Naive thymus-derived CD4-positive, alpha-beta T cell (primary cell): ENCODE measurements at places on chromosomes 2 and 18. TPM values are rescaled to one million over a fixed set of nuclear protein-coding genes. Genes with fewer than 3 reads are reported as not detected.

DNA sequence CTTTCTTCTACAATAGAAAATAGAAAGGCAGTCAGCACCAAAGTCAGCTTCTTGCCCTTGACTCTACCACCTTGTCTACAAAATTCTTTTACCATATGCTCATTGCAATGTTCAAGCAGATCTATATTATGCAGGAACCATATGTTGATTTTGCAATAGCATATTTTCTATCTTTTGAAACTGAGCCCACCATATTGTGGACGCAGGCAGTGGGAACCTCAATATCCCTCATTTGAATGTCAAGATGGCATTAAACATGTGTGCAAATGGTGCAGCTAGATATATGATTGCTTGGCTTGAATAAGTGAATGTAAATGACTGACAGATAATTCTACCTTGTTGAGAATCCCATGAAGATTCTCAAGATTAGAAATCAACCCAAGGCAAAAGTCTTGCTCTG is 412.7 kb upstream of the FSHR start:
- DNase-seq = no peak

- DNase-seq = no peak
These were observed 1.8 kb downstream of the SALL3 start for GRCh38 chr18:78981394-78981831.

IL1F10 gene
- not detected for total RNA-seq

DNA sequence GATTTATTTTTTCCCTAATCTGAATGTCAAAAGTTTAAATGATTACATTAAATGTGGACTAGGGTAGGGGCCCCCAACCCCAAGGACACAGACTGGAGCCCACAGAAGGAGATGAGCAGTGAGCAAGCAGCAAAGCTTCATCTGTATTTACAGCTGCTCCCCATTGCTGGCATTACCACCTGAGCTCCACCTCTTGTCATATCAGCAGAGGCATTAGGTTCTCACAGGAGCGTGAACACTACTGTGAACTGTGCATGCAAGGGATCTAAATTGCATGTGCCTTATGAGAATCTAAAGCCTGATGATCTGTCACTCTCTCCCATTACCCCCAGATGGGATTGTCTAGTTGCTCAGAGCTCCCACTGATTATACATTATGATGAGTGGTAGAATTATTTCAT is 3.8 kb downstream of the MOB1A start:
- no peak for DNase-seq

- DNase-seq = no peak
These were observed 554 bp downstream of the FEV start for GRCh38 chr2:218984239-218985020.

GRCh38 chr2:160650196-160651118 is 156.8 kb upstream of the RBMS1 start:
- no peak for DNase-seq

CD8B gene
- total RNA-seq = 23.7 TPM

DNA sequence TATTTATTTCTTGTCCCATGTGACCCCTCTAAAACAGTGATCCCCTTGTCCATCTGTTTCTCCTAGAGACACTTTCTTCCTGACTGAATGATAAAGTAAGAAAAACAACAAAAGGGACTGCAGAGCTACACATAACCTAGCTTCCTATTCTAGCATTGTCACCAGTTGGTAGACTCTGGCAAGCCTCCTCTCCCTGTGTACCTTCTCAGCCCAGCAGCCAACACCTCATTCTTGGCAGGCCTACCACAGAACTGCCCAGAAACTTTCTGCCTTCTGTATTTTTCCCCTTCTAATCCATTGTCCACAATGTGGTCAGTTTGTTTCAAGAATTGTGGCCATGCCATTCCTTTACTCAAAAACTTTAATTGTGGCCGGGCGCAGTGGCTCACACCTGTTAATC is 13.4 kb downstream of the SMC6 start:
- no peak for DNase-seq
